ENCODE measurements at places on chromosomes 11 and 22.
A peak's percentile ranks its signal among the peaks of the same experiment; 100 is the strongest.

GRCh38 chr11:31001427-31001826 lies 368.1 kb downstream of the DCDC1 start:
- DNase-seq: no peak

GRCh38 chr22:24703101-24703500 lies 71.4 kb downstream of the PIWIL3 start:
- DNase-seq: no peak

DNA sequence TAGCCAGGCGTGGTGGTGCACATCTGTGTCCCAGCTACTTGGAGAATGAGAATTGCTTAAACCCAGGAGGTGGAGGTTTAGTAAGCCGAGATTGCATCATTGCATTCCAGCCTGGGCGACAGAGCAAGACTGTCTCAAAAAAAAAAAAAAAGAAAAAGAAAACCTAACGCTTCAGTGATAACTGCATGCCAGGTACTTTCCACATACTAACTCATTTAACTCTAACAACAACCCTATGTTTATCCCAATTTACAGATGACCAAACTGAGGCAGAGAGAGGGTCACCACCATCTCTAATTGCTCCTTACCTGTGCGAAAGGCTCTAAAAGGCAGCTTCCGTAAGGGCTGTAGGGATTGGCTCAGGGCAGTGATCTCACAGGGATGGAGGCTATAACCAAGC lies 11.6 kb downstream of the PISD start:
- no peak for DNase-seq

- no peak for DNase-seq
Observed at GRCh38 chr22:50698546-50698945, 25.9 kb downstream of the SHANK3 start.

DNA sequence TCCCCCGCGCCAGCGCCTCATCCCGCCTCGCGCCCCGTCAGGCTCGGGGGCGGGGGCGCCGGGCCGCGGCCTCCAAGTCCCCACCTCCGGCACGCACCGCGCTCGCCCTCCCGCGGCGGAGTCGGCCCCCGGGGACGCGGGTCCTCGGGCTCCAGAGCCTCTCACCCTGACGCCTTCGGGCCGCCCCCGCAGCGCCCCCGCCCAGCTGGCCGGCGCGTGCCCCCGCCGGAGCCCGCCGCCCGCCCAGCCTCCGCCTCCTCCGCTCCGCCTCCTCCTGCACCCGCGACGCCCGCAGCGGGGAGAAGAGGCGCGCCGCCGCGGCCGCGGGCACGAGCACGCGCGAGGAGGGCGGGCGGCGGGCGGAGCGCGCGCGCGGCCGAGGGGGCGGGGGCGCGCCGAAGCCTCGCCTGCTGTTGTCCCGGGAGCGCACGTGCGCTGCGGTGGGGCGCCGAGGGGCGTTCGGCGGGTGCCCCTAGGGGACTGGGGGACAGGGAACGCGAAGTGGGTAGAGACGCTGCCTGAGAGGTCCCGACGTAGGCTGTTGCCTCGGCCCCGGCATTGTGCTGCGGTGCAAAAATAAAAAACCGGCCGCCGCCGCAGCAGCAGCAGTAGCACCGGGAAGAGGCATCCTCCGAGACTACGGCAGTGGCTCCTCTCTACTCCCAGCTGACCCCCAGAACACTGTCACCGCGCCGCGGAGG lies 87.4 kb upstream of the ARHGAP32 start:
- peak; percentile 83 for DNase-seq

DNA sequence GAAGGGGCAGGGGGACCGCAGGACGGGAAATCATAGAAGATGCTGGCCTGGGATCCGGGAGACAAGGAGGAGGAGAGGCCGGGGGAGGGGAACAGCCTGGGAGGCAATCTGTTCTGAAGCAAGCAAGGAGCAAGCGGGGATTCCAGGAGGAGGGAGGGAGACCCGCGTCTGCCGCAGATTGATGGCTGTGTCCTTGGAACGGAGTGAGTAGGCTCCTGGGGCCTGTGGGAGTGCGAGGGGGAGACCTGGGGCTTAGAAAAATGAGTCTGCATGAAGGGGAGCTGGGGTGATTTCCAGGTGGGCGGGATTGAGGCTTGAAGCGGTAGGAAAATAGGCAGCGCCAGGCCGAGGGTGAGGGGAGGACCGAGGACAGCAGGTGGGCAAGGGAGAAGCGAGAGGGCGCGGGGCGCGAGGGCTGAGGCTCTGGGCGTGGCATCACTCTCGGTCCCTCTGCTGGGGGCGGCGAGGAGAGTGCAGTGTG lies 1.6 kb upstream of the LRRC55 start:
- DNase-seq: no peak

GRCh38 chr11:76166314-76166713 lies 40.0 kb downstream of the WNT11 start:
- DNase-seq: no peak

- no peak for DNase-seq
Observed at GRCh38 chr22:32541481-32541880, 66.9 kb downstream of the FBXO7 start.

GRCh38 chr11:1557904-1558774 lies 13.9 kb downstream of the DUSP8 start:
- no peak for DNase-seq

DNA sequence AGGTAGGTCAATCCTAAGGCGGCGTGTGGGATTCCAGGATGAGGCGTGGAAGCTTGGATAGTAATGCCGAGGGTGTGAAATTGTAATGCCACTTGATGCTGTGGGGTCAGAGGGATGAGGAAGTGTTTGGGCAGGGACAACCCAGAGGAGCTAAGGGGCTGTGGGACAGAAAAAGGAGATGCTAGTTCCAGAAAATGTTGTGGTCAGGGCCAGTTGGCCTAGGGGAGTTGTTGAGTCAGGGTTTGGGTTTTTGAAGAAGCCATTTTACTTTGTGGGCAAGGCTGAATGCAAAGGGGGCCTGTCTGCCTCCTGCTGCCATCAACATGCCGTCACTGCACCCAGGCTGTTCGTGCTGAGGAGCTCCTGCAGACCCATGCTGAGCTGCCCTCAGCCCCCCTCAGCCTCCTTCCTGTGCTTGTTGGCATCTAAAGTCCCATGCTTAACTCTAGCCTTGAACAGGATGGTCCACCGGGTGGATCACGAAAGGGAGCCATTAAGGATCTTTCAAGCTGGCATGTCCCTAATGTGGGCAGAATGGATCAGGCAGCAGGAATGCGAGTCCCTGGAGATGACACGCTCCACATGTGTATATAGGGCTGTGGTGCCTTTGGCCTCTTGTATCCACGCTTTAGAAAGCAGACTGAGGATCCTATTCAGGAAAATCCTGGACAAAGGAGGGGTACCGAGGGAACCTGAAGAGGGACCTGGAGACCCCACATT lies 2.1 kb downstream of the C11orf16 start:
- no peak for DNase-seq

GRCh38 chr22:31501738-31502137 lies 5.4 kb downstream of the SFI1 start:
- no peak for DNase-seq

DNA sequence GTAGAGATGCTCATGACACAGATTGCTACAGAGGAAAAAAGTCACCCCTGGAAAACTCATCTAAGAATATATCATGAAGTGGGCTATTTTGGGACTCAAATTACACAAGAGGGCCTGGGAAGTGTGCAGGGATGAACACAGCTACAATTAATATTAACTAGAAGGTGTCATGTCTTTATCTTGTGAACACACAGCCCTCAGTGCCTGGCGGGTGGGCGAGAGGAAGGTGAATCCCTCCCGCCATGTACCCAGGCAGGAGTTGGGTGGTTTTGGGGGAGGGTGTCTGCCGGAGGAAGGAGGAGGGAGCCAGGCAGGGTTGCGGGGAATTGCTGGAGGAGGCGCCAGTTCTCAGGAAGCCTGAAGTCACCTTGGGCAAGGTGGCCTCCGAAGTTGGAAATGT lies 5.1 kb upstream of the FAM83F start:
- DNase-seq: no peak

- DNase-seq: no peak
Observed at GRCh38 chr22:45905326-45905923, 71.5 kb downstream of the WNT7B start.

DNA sequence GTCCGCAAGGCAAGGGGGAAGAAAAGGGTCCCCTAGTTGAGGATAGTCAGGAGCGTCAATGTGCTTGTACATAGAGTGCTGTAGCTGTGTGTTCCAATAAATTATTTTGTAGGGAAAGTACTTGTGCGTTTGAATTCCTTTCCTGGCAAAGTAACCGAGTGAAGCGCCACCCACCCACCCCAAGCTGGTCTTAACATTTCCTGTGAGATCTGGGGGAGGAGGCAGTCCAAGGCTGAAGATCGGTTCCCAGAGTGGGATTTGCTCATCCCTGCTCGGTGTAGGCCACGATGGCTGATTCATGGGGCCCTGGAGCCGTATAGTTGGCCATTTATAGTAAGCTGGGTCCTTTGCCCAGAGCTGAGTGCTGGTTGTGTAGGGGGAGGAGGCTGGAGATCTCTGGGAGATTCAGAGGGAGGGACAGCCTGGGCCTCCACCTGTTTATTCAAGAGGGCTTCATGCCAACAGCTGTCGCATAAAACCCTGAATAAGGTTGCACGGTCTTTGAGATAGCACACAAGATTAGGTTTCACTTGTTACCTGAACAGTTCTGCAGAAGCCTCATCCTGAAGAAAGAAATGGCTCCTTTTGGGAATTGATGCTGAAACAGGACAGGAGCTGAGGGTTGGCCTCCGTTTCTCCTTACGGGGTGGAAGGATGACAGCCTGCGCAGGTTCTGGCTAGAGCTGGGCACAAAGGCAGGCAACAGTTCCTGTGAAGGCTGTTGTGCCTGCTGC lies 2.4 kb downstream of the ATF4 start:
- DNase-seq: no peak

DNA sequence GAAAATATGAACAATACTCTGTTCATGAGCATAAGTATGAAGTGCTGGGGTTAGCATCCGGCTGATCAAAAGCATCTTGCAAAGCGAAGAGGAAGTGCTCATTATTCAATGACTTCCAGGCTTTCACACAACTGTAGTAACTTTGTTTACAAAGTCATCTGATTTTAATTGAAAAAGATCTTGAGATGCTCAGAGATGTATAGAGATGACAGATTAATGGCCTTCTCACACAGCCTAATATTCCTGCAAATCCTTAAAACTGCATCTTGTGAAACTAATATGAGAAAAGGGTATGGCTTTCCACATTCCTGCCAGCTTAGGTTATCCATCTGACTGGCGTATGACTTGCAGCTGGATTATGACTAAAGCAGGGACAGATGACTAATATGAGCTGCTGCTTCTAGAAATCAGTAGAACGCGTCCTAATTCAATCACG lies 125.4 kb downstream of the CASP12 start:
- DNase-seq: peak; percentile 50

GRCh38 chr11:43689167-43689566 lies 8.6 kb downstream of the HSD17B12 start:
- DNase-seq: no peak

DNA sequence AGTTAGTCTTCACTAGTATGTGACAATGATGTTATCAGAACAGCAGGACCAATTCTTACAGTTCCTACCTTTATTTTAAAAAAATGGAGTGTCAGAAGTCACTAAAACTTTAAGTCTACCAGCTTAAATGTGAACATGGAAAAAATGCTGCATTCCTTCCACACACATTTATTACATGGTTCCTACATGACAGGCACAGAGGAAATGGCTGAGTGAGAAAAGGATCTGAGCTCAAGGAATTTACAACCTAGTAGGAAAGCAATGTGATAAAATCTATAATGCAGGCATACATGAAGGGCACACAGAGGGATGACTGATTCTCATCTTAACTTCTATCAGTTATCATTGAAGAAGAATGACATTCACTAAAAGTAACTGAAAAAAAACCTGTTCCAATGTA lies 23.0 kb downstream of the CLDN25 start:
- DNase-seq: no peak

GRCh38 chr11:204587-205109 lies 2.6 kb downstream of the BET1L start:
- no peak for DNase-seq

- DNase-seq: no peak
Observed at GRCh38 chr22:28023774-28024173, 104.7 kb upstream of the PITPNB start.

DNA sequence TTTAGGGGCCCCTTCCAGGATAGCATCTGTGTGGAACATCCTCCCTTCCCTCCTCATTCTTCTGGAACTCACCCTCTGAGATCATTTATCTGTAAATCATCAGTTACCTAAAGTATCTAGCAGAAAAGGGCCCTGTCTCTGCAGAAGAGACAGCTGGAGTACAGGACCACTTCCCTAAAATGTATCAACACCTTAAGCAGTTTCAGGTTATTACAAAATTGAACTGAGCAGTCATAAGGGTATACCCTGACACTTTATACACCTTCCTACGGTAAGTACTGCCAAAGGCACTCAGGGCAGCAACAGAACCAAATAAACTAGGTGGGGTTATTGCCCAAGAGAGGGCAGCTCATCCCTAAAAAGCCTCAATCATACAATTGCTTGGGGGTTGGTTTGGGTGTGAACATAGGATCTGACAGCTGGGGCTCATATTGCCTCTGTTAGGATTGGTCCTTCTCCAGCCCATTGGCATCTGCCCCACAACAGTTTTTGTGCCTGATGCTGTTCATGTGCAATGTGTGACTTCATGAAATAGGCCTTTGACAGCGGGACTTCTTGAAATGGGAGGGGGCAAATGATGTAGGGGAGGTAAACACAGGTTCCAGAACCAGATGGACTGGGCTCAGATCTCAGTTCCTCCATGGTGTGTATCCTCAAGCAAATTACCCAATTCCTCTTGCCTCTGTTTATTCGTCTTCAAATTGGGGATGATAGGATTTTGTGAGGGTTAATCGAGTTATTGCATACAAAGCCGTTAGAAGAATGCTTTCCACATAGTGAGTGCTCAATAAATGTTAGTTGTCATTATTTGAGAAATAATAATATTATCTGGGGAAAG lies 2.9 kb downstream of the POU2AF3 start:
- DNase-seq: no peak

DNA sequence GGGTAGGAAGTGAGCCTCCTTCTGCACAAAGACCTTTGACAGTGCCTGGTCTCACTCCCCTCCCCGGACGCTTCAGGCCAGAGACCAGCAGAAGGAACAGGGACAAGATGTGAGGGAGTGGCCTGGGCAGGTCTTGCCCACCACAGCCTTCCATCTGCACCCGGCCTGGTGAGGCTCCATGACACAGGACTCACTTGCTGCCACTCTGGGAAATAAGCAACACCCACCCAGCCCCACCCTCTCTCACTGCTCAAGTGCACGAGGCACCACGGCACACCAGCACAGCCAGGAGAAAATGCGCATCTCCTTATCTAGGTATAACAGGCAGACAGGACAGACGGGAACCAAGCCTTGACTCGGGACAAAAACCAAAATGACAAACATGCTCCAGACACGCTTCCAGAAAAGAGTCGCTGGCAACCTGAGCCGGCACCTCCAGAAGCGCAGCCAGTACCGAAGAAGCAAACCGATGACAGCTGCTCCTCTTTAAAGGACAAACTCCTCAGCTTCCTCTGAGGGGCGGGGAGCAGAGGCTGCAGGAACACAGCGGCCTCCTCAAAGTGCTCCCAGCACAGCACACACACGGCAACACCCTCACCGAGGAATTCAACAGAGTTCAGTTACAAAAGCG lies 41.7 kb downstream of the BRD1 start:
- DNase-seq: no peak

Data from CD4-positive, alpha-beta T cell treated with Interleukin-6 for 4 hours (primary cell).